ENCODE measurements at places on chromosomes 2 and 18.

DNA sequence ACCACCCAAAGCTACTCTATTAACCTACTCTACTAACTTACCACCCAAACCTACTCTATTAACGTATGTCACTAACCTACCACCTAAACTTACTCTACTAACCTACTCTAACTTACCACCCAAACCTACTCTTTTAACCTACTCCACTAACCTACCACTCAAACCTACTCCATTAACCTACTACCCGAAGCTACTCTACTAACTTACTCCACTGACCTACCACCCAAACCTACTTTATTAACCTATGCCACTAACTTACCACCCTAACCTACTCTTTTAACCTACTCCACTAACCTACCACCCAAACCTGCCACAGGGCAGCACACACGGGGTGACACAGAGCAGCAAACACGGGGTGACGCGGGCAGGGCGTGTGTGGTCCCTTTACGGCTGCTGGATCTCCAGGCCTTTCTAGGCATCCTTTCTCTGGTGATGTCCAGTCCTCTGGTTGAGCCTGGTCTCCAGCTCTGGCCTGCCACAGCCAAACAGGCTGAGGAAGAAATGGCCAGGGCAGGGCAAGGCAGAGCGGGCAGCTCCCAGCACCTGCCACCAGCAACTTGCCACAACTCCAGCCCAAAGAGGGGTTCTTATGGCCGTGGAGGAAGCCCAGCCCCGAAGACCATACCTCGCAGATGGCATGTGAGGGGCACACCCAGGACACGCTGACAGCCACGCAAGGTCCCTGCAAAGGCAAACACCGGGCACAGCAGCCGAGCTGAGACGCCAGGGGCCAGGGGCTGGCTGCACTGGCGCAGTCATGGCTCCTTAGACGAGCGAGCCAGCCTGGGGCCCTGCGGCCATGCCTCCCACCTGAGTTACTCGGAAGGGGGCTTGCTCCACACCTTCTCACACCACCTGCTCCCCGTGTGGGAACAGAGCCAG is 25.7 kb downstream of the PXDN start:
- no peak for DNase-seq

DNA sequence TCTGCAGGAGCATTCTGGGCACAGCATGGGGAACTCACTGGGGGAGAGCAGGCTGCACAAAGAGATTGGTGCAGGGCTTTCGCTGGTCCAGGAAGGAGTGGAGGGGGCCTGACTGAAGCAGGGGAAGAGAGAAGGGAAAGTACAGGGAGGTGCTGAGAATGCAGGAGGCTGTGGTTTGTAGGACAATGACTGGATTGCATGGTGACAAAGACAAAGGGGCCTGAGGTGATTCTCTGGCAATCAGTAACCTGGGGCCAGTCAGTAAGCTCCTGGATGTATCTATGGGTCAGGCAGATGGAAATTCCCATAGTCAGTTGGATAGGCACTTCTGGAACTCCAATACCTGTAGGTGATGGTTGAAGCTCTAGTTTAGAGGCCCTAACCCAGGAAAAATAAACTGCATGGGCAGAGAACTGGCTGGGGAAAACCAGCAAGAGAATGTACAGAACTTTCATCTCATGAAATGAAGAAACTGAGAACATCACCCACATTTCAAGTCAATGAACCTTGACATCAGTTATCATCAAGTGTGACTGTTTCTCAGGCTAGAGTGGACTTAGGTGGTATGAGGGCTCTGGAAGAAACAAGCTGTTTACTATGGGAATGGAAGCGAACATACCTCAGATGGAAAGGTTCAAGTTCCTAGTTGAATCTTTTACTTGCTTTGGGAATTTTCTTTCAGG is 193.2 kb downstream of the TPGS2 start:
- no peak for DNase-seq

DNA sequence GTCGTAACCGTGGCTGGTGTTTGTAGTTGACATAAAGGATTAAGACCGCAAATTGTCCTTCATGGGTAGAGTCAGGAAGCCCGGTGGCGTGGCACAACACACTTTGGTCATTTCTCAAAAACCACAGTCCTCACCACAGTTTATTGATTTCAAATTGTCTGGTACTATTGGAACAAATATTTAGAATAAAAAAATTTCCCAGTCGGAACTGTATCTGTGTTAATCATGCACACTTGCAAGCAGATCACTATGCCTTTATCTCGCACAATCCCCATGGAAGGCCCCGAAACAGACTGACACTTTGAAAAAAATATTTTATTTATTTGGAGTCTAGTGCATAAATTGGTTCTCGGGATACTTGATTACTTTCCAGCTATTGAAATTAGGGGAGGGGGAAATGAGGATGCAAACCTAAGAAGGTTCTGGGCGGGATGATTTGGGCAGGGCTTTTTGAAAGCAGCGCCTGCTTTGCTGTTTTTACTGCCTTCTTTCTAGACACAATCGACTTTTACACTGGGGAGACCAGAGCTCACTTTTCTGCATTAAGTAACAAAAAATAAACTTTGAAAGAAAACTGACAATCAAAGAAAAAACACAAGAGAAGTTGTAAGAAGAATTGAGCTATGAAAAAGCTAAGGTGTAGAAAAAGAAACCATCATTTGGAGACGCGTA is 15.4 kb upstream of the HOXD1 start:
- no peak for DNase-seq

DNA sequence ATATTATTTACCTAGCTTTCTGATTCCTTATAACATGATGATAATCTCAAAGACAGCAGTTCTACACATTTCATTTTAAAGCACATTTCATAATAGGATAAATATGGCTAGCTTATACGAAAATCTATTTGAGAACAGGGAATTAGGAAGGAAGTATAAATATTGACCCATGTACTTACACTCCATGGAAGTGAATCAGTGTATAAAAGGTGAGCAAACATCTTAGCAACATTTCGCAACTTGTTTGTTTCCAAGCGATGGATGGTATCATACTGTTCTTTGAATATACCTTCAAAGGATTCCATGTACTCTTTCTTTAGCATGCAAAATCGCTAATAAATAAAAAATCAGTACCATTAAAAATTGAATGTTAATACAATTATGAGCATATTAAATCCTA is 53.1 kb downstream of the CWC22 start:
- no peak for DNase-seq

DNA sequence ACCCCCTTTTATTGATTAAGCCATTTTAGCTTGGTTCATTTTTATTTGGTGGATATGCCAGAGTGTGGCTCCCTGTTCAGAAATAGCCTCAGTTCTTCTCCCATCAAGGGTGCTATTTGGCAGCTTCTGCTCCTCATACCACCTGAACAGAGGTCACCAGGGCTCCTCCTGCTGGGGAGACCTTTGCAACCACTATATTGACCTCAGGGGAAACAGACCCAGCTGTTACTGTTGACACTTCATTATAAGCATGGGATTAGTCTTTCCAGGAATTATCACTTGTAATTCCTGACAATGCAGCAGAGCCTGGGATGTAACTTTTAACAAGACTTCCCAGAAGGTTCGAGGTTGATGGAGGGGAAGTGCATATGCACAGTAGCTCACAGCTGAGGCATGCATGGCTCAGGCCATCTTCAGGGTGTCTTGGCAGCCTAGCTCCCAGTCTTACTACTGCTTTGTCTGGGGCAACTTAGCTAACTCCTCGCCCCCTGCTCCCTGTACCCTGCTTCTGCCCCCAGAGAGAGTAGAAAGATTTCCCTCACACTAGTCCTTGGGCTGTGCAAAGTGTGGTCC is 239.4 kb upstream of the SPRED2 start:
- DNase-seq: no peak

- DNase-seq: no peak
Observed at GRCh38 chr2:212956665-212957607, 194.5 kb downstream of the IKZF2 start.

All from NCI-H1694 (cell line).